ENCODE measurements at places on chromosomes 7 and 10. TPM values are rescaled to one million over a fixed set of nuclear protein-coding genes. Genes with fewer than 3 reads are reported as not detected.

HMX2 gene
- 2.6 TPM for total RNA-seq

LIPJ gene
- 0.14 TPM for total RNA-seq

- no peak for DNase-seq
Observed at GRCh38 chr7:156065400-156065799, 253.1 kb upstream of the SHH start.

- no peak for DNase-seq
Observed at GRCh38 chr10:31593124-31593523, 274.1 kb downstream of the ZEB1 start.

GRCh38 chr7:36758879-36759278 is 34.6 kb upstream of the AOAH start:
- DNase-seq, result no peak

DNA sequence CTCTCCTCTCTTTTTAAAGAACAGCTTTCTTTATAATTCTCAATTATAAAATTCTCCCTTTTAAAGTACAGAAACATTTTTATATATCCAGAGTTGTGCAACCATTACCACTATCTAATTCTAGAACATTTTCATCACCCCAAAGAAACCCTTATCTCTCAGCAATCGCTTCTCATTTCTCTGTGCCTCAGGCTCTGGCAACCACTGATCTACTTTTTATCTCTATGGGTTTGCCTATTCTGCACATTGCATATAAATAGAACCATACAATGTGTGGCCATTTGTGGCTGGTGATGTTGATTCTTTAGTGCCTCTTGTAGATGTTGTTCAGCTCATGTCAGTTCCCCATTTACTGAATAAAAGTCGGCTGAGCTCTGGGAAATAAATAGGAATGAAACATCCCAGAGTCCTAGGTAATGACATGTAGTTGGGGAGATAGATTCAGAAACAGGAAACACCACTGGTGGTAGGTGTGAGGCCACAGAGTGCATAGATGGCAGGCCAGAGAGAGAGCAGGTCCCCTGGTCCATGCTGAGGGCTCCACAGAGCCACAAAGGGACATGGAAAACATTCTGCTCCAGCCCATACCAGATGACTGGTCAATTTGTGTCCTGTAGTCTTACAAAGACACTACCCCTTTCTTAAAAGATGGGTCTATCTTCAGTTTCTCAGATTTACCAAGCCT is 126.5 kb downstream of the PLPP4 start:
- DNase-seq, result no peak
